Activated T-helper 9 cell treated with anti-CD3 and anti-CD28 coated beads, Interleukin-2, amount 50 U/mL, for 16 hours (primary cell): ENCODE measurements at places on chromosomes 5 and 9.

- DNase-seq: no peak
These were observed 15.9 kb downstream of the EBF1 start for GRCh38 chr5:159083548-159084452.

DNA sequence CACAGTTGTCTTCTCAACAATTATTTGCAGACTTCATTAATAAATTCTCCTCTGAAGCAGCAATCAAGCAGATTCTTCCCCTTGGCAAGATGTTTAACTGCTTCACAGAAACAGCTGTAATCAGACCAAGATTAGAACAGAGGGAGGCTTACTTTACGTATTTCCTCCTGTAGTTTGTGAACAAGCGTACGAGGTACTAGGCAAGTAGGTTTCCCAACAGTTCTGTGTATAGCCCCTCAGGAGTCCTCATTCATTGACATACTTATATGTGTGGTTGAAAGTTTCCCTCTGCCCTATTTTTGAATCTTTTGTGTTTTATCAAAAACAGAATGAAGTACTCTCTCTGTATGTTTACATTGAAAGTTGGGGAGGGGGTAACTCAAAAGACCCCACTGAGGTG lies 128.0 kb downstream of the SPATA31D1 start:
- DNase-seq: no peak

- DNase-seq: no peak
These were observed 158.7 kb upstream of the HMHB1 start for GRCh38 chr5:143653256-143653655.

DNA sequence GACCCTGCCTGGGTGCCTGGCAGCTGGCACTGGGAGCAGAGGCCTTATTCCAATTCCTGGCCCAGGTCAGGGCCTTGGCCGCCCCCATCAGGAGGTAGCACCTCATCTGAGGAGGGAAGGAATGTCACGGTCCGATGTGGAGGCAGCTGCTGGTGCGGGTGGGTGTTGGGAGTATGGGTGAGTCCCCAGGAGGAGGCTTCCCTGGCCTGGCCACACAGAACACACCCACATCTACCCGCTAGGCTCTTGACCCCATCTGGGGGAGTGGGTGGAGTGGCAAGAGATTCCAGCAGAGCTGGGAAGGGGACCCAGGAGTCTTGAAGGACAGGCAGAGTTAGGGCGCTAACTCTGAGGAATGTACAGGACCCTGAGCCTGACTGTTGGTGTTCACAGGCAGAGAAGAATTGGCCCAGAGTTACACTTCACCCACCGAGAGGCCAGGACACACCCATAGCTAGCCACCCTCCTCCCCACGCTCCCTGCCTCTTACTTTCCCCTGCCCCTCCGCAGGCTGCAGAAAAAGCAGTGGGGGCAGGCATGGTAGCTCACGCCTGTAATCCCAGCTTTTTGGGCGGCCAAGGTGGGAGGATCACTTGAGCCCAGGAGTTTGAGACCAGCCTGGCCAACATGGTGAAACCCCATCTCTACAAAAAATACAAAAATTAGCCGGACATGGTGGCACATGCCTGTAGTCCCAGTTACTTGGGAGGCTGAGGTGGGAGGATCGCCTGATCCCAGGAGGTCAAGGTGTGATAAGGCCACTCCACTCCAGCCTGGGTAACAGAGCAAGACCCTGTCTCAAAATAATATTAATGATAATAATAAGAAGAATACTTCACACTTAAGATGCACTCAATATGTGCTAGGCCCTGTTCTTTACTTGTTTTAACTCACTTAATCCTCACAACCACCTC lies 6.0 kb downstream of the OLFML2A start:
- DNase-seq: no peak

DNA sequence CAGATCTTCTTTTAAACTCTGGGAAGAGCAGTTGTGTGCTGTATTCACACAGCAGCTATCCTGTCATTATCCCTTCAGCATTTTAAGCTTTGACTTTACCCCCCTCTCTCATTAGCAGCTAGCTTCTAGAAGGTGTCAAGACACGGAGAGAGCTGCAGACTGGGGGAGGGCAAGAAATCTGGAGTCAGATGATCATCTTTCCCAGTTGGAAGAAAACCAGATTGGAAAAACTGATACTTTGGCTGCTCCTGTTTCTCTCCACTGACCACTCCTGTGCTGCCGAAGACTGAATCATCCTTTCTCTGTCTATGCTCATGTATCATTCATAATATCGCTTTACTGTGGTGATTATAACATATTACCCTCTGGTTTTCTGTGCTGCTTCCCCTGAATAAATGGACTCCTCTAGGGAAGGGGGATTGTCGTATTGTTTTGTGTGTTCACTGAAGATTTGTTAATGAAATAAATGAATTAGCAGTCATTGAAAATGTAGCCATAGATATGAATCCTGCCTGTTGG lies 75.1 kb downstream of the SH3GL2 start:
- DNase-seq: no peak
